ENCODE measurements at places on chromosomes 2 and 18.

DNA sequence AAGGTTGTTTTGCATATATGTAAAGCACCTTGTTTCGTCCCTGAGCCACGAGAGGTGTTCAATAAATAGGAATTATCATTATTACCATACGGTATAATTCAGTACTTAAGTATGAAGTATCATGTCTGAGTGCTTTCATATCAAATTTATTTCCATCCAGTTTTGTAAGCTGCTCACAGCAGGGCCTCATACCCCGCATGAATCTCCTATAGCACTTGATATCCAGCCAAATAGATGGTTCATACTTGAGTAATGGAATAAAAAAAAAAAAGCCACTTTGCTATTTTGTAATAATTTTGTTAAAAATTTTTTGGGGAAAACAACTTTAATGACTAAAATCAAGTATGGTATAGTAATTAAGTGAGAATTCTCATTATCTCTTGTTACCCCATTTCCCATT, 160.8 kb upstream of the NOSTRIN start:
- no peak for DNase-seq

- no peak for DNase-seq
Observed at GRCh38 chr2:166372046-166372445, 3.7 kb downstream of the SCN9A start.

DNA sequence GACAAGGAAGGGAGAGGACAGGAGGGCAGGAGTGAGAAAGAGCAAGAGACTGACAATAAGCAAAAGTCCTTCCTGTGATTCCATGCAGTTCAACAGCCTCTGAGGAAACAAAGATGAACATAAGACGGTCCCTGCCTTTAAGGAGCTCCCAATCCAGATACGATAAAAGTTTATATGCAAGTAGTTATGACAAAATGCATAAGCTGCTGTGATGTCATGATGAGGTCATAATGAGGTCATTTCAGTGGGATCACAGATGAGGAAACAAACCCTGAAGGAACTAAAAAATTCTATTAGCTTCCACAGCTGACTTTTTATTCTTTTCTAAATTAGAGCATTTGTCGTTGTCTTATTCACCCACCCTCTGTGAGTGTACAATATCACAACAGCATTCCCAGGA, 458.5 kb upstream of the ACVR2A start:
- no peak for DNase-seq

- DNase-seq: no peak
Observed at GRCh38 chr2:102717308-102718018, 44.4 kb upstream of the TMEM182 start.

DNA sequence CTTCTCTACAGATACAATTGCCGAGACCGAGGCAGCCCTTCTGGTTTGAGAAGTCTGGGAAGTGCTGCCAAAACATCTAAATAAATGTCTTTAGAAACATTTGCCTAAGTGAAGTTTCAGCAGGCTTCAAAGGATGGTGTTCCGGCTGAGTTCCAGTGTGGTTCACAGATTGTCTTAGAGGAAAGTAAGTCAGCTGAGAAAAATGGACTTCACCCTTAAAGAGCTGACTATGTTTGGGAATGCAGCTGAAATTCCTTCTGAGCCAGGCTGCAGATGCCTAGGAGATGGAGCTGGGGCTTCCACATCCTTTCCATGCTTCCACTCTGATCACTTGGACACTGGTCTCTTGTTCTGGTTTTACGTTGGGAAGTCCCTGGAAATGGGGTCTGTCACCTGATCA, 83.6 kb downstream of the FHOD3 start:
- no peak for DNase-seq

DNA sequence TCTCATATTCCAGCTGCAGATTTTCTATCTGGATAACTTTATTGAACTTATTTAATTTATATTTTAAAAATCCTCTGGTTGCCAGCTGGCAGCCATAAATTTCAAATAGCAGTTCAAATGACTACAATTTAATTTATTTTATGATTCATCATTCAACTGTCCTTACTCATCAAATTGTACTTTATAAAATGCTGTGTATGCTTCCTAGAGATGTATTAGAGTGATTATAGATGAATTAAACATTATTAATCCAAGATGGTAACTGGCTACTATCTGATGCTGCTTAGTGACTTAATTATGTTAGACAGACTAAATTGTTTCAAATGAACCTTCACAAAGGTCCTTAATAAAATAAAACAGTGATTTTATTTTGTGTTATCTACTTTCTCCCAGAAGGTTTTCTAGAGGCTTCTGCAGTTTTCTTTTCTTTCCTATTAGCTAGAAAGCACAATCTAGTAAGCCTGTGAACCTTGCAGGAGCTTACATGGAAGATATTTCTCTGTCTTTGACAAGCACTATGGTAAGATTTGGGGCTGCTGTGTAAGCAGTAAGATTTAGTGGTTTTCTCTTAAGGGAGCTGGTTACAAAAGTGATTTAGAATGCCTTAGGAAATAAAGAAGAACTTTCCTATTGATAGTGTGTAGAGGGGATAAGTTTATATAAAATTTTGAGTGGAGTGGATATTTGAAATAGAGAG, 322.3 kb downstream of the FSIP2 start:
- no peak for DNase-seq

DNA sequence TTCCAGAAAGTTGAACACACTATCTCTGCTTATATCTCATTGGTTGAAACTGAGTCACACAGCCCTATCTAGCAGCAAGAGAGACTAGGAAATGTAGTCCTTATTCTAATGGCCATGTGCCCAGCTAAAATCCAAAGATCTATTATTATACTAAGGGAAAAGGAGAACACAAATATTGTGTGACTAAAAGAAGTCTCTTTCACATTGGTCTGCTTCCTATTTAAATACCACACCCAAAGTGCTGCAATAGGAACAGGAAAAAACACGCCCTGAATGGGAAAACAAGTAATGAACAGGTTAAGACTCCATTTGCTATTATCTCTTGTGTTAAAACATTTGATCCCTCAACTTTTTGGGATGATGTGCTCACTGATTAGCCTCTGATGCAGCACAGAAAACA, 86.8 kb upstream of the BARD1 start:
- DNase-seq: no peak
